Right hindlimb (tissue), 1 donor: ENCODE measurements at places on chromosomes 7 and 10.

- no peak for DNase-seq
These were observed 85.7 kb upstream of the NMT2 start for GRCh38 chr10:15253951-15254807.

GRCh38 chr10:108360187-108360586 is 1195.7 kb upstream of the SORCS1 start:
- DNase-seq: no peak

GRCh38 chr10:74799721-74800221 is 26.6 kb upstream of the KAT6B start:
- no peak for DNase-seq

- DNase-seq: no peak
These were observed 22.5 kb downstream of the ZSCAN25 start for GRCh38 chr7:99639267-99639666.

- DNase-seq: no peak
These were observed 281.4 kb upstream of the NFE2L3 start for GRCh38 chr7:25870574-25870973.

GRCh38 chr10:49418328-49418727 is 22.4 kb upstream of the DRGX start:
- DNase-seq: no peak

GRCh38 chr10:74244807-74245206 is 93.8 kb downstream of the ADK start:
- no peak for DNase-seq

- DNase-seq: no peak
These were observed 216.9 kb downstream of the POLR1F start for GRCh38 chr7:19491821-19492452.

- DNase-seq: no peak
These were observed 8.4 kb upstream of the LFNG start for GRCh38 chr7:2510909-2511768.

GRCh38 chr10:126702181-126702580 is 31.7 kb upstream of the C10orf90 start:
- DNase-seq: no peak
